Natural killer cell (primary cell): ENCODE measurements at places on chromosomes 1 and 21.
A peak's percentile ranks its signal among the peaks of the same experiment; 100 is the strongest.

DNA sequence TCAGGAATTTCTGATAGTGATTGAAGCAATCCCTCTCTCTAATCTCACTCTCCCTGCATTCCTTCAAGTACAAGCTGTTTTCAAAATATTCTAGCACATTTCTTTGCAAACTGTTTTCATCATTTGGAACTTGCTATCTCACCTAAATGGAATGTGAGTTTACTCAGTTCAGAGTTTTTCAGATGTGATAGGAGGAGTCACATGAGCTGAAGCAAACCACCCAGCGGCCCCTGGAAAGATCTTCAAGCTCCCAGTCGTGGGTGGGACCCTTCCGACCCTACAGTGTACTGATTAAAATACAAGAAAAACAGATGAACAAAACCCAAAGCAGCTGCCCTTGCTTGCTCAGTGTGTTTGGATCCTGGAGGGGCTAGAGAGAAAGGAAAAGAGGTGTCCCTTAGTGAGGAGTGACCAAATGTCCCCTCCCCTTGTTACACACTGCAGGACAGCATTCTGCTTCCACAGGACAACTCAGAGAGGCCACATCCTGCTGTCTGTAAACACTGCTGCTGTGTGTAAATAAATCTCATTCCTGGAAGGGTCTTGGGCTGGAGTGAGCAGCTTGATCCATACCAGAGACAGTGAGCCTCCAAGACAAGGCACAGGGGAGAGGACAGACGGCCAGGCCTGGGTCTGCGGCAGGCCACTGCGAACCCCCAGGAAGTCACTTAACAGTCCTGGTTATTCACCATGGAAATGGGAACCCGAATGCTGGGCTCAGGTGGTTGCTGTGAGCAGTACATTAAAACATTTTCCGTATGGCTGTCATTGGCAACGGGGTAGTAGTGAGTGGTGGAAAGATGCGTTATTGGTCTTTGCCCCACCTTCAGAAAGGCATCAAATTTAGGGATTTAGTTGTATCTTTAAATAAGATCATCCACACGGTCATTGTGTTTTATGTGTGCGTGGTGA, 229.2 kb downstream of the RHOU start:
- no peak for DNase-seq

GRCh38 chr21:35234725-35235124, 185.6 kb upstream of the RUNX1 start:
- no peak for DNase-seq

GRCh38 chr1:177817937-177818875, 151.7 kb downstream of the SEC16B start:
- no peak for DNase-seq

GRCh38 chr1:84117868-84118267, 26.2 kb upstream of the PRKACB start:
- DNase-seq: no peak

DNA sequence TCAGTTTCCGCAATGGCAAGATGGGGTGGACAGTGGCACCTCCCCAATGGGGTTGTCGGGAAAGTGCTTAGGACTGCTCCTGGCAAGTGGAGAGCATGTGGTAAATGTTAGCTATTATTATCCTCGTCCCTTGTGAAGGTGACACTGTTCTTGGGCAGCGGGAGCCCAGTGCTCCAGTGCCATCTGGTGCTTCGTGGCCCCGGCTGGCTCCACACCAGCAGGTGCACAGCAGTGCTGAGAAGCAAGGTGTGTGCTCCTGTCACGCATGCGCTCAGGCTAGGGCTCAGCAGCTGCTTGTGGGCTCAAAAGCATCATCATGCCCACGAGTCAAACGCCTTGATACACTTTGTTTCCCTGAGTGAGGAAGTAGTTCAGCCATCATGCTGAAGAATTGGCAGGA, 24.9 kb upstream of the KCNC4 start:
- DNase-seq: no peak

- no peak for DNase-seq
Measured at GRCh38 chr1:33683913-33684312, 180.0 kb upstream of the HMGB4 start.

GRCh38 chr1:226985839-226986463, 45.9 kb downstream of the COQ8A start:
- no peak for DNase-seq

- no peak for DNase-seq
Measured at GRCh38 chr1:229620876-229621275, 5.0 kb downstream of the TAF5L start.

- no peak for DNase-seq
Measured at GRCh38 chr1:227949954-227950734, 2.4 kb upstream of the WNT9A start.

DNA sequence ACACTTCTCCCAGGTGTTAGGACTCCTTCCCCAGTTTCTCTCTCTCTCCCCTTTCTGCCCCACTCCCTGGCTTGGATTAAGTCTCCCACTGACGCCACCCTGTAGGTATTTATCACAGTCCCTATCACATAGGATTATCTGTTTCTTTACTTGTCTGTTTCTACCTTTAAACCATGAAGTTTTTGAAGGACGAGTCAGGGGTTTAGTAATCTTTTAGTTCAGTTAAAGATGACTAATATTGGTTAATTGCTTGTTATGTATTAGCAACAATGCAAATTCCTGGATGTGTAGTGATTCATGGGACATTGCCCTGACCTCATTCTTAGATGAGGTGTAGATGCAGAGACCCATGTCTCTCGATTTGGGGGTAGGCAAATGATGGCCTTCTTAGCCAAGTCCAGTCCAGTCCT, 6.4 kb downstream of the LAMC1 start:
- DNase-seq: no peak

GRCh38 chr1:157566484-157567300, 14.4 kb upstream of the FCRL5 start:
- no peak for DNase-seq

GRCh38 chr1:105608713-105609112, 1447.8 kb upstream of the PRMT6 start:
- DNase-seq: no peak

GRCh38 chr1:156862997-156863599, 2.4 kb downstream of the NTRK1 start:
- DNase-seq: no peak

GRCh38 chr1:5664081-5664768, 328.0 kb downstream of the NPHP4 start:
- DNase-seq: no peak

DNA sequence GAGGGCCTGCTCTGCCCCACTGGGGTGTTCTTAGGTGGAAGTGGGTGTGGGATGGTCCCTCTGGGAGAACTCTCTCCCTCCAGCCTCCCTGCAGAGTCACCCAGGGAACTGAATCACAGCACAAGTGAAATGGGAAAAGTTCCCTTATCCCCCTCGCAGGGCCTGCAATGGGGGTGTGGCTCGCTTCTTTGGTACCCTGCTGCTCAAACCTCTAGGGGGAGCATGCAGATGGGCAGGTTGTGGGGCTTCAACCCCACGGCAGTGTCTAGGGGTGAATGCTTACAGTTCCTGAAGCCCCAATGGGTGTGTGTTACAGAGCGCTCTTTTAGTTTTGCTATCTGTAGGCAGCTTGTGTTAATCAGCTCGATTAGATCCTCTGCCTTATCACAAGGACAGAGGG, 59.0 kb upstream of the TINAGL1 start:
- no peak for DNase-seq

GRCh38 chr1:22612671-22613571, 23.5 kb upstream of the C1QA start:
- DNase-seq: no peak

DNA sequence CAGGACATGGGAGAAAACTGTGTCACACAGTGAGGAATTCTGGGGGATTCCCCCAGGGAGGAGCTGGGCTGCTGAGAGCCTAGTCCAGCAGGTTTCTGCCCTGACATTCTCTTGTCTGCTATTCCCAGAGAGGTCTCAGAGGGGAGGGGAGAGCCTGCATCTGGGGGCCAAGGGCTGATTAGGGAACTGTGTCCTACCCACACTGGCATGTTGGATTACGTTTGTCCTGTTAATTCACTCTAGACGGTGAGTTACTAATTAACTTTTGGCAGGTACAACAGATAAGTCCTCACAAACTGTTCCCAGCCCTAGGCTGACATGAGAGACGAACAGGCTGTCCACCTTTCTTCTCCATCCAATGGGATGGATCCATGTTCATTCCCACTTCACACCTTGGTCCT, 2.6 kb upstream of the SH3BGRL3 start:
- no peak for DNase-seq

DNA sequence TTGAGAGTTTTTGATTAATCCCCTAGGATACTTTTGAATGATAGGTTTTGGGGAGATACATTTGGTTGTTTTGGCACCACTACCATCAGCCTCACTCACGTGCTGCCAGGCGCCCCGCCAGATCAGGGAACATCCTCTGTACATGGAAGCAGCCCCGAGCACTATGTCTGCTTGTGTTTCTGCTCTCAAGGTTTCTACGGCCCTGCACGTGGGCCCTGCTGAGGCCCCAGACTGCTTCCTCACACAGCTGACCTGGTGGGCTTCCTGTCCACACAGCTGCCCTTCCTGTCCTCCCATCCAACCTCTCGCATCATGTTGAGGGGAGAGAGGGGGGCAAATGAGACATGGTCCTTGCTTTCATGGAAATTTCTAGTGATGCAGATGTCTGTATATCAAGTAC, 20.0 kb downstream of the ADARB1 start:
- DNase-seq: no peak

- no peak for DNase-seq
Measured at GRCh38 chr1:21165646-21166045, 11.1 kb downstream of the EIF4G3 start.

GRCh38 chr1:161171191-161171590, 5.0 kb downstream of the PPOX start:
- DNase-seq: no peak

DNA sequence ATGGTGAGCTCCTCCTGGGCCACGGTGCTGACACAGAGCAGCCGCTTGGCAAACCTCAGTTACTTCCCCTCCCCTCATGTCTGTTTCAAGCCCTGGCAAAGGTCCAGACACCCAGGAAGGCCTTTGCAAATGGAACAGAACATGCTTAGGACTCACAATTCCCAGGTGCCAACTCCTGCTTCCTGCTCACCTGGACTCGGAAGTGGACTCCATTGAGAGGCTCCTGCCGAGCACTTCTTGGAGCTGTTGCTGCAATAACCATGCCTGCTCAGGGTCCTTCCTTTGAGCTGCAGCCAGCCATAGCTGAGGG, 10.7 kb downstream of the DCST2 start:
- no peak for DNase-seq

GRCh38 chr1:24981631-24982005, 51.5 kb upstream of the RUNX3 start:
- peak; percentile 75 for DNase-seq

DNA sequence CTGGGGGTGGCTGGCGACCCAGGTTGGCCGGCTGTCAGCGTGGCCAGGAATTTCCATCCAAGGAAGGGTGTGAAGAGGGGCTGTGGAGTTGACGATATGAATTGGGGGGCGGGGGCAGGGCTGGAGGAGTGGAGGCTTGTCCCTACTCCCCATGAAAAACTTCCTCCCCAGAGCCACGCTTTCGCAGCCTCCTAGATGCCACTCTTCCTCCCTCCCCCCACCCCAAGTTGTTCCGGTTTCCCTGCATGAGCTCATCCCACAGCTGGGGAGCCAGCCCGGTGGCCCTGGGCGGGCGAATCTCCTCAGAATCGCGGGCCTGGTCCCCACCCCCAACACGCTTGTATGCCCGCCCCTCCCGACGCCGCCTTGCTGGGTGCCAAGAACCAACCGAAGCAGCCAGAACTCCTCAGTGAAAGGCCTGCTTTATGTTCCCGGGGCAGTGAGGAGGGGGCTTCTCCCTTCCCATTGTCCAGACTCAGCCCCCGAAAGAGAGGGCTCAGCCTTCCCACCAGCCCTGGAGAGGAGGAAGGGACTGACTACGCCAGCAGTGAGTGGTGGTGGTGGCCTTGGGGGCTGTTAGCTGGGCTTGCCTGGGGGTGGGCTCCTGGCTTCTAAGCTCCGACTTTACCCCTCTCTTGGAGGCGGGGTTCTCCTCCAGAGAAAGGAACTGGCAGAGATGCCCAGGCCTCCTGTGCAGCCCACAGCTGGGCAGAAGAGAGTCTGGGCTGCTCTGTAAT, 1.8 kb upstream of the CSMD2 start:
- no peak for DNase-seq

DNA sequence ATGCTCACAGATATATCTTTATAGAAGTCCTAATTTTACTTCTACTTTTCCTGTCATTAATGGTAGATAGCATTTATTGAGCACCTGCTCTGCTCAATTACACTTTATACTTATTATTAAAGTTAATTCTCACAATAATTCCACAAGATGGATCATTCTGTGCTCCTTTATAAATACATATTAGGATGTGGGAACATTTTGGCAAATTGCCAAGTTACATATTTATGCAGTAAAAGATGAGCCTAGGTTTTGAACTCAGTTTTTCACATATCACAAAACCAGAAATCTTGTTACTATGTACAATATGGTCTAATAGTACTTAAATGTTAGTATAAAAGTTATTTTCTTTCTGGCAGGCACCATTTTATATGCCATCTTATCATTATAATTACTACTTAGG, 895.0 kb upstream of the B3GALT2 start:
- no peak for DNase-seq

GRCh38 chr1:1758059-1758621, 20.1 kb downstream of the NADK start:
- no peak for DNase-seq

DNA sequence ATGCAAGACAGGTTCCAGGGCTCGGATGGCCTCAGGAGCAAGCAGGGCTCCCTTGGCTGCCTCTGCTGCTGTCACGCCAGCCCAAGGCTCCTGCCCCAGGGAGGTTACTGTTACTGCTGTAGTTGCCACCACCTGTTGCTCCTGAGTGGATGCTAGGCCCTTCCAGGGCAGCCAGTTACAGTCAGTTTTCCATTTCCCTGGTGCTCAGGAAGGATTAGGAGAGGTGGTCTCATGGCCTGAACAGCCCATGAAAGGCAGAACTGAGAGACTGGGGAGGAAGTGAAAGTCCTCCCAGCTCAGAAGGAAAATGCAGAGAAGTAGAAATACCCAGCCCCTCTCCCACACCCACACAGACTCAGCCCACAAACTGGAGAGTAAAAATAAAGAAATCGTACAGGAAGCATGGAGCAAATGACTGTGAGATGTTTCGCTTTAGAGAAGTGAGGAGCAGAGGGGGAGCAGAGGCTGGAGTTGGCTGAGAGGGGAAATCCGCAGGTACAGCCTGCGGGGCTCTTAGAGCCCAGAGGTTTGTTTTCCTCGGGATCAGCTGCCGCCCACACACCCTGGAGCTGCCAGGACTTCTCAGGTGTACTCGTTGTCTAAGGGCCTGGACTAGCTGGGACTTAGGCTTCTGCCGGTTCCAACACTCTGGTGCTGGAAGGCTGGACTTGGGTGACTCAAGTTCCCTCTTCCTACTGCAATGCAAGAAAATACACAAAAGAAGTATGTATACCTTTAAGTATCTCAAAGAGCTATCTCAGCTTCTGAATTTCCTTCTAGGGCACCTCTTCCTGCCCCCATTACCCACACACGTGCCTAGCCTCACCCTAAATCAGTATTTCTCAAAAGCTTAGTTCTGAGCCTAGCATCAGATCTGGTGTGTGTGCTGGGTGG, 2.3 kb downstream of the IL6R start:
- peak; percentile 60 for DNase-seq

DNA sequence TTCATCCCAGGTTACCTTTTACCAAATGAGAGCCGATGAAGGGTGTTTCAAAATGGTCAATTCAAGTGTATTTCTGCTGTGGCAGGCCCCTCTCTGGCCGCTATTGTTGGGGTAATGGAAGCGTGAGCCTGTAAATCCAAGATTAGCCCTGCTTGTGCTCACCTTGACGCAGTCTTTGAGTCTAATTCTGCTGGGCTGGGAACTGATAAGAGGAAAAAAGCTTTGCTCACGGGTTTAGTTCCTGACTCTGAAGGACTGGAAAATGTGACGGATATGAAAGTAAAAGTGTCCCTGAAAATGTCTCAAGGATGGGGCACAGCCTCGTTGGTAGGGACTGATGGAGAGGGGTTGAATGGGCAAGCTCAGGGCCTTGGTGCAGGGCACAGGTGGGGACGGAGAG, 125.9 kb upstream of the GALNT2 start:
- no peak for DNase-seq
